ENCODE measurements at places on chromosomes 13 and 19.

DNA sequence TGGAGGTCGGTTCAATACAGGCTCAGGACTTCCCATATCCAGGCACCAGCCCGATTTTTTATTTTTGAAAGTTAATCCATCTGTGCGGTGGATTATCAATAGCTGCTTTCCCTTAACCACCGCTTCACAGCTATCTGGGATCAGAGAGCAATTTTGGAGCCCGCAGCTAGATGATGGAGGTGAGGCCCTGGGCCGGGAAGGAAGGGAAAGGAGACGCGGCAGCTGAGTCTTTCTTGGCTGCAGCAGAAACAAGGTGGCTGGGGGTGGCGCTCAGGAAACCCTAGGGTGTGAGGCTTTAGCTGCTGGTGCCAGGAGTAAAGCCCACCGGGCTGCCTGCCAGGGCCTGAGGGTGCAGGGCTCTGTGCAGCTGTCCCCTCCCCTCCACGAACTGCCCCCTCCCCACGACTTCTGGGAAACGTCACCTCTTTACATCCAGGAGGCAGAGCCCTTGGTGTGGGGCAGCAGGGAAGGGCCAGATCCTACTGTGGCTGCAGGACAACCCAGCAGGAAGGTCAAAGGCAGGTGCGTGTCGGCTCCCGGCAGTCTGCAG is 307.0 kb downstream of the ZNF536 start:
- DNase-seq = no peak

GRCh38 chr13:110490009-110490770 is 71.3 kb downstream of the RAB20 start:
- DNase-seq = no peak

DNA sequence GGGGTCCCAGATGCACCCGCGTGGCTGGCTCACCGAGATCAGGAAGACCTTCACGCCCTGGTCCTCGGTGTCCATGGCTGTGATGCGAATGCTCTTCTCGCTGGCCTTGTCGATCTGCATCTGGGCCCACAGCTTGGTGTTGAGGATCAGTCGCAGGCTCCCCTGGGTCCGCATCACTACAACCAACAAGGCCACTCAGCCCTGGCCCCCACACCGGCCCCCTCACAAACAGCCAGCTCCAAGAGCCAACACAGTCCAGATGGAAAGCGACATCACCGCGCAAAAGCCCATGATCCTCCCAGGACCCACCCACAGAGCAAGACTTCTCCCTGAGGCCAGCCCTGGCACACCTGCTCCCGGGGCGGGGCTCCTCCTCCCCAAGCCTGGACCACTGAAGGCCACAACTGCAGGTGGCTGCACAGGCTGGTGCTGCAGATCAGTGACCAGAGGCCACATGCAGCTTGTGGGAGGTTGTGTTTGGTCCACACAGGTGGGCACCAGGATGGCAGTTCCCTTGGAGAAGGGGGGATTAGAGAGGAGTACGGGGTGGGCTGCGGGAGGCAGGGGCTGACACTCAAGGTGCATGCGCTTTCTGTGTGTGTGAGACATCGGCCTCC is 4.5 kb downstream of the CAPS start:
- DNase-seq = no peak

GRCh38 chr13:114059946-114060860 is 72.2 kb downstream of the RASA3 start:
- DNase-seq = no peak

GRCh38 chr19:30718707-30719106 is 346.5 kb downstream of the ZNF536 start:
- DNase-seq = peak; percentile 22

DNA sequence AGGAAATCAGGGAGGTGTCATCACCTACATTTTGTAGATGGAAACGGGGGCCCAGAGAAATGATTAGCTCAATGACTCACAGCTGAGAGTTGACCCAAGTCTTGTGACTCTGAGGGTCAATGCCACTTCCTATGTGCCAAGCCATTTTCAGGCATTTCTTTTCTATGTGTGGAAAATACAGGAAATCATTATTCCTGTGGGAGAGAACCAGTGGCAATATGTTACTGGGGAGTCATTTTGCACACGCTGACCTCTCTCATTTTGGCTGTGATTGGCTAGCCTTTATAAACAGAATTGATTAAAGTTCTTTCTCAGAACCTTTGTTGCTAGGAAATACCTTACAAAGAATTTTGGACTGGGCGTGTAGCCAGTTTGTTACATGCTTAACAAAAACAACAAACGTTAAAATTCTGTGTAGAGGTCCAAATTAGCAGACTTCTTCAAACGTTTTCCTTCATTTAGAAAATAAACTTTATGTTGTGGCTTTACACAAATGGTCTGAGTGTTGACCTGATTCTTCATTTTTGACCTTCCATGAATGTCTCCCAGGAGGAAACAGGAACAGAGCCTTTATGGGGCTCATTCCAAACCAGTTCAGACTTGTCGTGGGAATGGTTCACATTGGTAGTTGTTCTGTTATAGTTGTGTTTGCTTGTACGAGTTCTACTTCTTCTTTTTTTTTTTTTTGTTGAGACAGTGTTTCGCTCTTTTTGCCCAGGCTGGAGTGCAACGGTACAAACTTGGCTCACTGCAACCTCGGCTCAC is 11.4 kb downstream of the PCCA start:
- peak; percentile 55 for DNase-seq

- no peak for DNase-seq
Observed at GRCh38 chr19:48466561-48467325, 2.4 kb upstream of the CYTH2 start.

- no peak for DNase-seq
Observed at GRCh38 chr19:50639121-50640112, at the start of gene SYT3. TSS of gene SYT3 (minus strand) at chr19:50639881. CDS start at chr19:50637411, 2,470 bp downstream.

- DNase-seq = no peak
Observed at GRCh38 chr13:110291286-110291685, 15.7 kb downstream of the COL4A1 start.

GRCh38 chr19:14632286-14632685 is 42.4 kb downstream of the ADGRE3 start:
- DNase-seq = peak; percentile 41

DNA sequence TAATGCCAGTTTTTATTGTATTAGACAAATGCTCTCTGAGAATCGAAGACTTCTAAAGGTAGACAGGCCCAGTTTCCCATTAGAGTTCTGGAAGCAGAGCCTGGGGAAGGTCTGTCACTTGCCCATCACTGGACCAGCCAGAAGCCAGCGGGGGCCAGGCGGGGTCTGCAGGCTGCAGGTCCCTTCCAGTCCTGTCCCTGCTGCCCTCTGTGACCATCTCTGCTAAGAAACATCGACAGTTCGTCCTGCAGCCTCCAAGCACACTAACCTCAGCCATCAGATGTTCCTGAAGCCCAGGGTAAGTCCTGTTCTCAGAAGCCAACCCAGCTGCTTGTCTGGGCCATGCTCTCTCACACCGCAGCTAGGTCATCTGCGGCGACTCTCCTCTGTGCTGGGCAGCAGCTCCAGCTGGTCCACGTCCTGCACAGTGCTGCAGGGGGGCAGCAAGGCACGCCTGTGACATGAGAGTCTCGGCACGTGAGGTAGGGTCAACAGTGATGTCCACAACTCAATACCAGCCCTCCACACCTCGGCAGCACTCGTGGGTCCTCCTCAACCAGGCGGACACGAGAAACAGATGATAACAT is 2.9 kb upstream of the ADPRHL1 start:
- no peak for DNase-seq

DNA sequence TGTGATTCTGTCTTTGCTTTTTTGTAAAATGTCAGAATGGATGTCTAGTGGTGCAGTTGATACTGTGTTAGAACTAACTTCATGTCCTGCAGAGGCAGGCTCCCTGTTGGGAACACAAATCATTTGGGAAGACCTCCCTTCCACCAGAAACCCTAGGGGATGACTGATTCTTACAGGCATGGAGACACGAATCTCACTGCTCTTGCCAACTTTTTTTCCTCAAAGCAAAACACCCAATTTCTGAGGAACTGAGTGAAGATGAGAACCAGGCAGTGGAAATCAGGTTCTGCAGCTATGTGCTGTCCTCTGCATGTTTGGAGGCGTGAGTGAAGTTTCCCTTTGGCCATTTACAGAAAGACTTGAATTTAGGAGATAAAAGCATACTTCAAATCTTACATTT is 87.5 kb upstream of the CSNK1A1L start:
- no peak for DNase-seq

GRCh38 chr19:28542394-28543243 is 670.3 kb downstream of the UQCRFS1 start:
- no peak for DNase-seq

- no peak for DNase-seq
Observed at GRCh38 chr13:43411211-43411610, 375.6 kb downstream of the ENOX1 start.

- peak; percentile 71 for DNase-seq
Observed at GRCh38 chr13:106619688-106620555, 52.0 kb upstream of the ARGLU1 start.

- DNase-seq = no peak
Observed at GRCh38 chr19:1235625-1236538, 1.9 kb downstream of the CBARP start.

GRCh38 chr19:10749435-10750384 is 31.8 kb downstream of the DNM2 start:
- peak; percentile 25 for DNase-seq

DNA sequence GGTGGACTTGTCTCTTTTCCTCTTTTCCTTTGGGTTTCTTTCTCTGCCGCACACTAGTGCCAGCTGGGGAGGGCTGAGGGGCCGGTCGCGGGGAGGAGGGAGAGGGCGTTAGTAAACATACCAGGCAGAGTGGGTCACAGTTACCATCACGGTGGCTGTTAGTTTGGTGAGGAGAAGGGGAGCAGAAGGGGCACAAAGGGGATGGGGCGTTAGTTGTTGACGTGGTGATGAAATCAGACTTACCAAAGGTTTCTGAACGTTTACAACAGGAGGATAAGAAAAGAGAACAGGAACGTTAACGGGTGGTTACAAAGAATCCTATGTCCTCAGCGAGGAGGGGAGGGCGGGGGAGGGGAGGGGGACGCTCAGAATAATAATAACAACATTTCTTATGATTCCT is 77.9 kb downstream of the PTPRS start:
- DNase-seq = no peak

DNA sequence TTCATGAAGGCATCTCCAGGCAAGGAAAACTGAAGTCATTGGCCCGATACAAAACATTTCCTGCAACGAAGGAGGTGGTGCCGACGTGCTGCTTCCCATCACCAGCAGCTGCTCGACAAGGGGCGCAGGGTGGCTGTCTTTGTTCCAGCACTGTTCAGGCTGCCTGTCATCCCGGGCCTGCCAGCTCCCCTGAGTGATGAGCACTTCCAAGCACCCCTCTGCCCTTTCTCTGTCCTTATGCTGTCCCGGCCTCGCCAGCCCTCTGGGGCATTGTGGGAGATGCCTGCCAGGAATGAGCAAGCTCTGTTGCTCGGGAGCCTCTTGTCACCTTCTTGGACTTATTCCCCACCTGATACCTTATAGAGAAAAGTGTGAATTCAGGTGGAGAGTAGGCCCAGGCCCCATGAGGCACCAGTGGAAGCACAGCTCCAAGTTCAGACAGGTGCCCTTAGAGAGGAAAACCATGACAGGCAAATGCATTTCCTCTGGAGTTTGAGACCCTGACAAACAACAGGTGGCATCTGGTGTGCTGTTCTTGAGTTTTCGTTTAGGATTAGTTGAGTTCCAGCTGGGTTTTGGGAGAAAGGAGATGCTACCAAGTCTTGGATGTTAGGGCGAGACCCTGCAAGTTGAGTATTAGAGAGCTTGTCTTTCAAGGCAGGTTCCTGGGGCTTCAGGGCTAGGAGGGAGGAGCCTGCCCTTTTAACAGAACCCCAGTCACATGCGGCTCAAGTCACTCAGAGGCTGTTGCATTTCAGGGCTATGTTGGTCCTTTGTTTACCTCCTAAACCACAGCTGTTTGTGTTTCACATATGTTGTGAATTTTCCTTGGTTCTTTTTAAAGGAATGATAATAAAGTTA is 21.4 kb downstream of the BBC3 start:
- DNase-seq = no peak

Data from SW480 (cell line).